ENCODE measurements at places on chromosomes 4 and X. TPM values are rescaled to one million over a fixed set of nuclear protein-coding genes. Genes with fewer than 3 reads are reported as not detected.

HTT-AS gene
- total RNA-seq, result not detected

PPP2R2C gene
- 0.09 TPM for total RNA-seq

VCX3A gene
- not detected for total RNA-seq

AKAP14 gene
- total RNA-seq, result not detected

GUCY1A1 gene
- 7.5 TPM for total RNA-seq

FGF13 gene
- 0.23 TPM for total RNA-seq

PIR gene
- total RNA-seq, result 92.1 TPM

KIF4A gene
- 41.3 TPM for total RNA-seq

MAGIX gene
- 0.48 TPM for total RNA-seq

AFP gene
- not detected for total RNA-seq

UPF3B gene
- total RNA-seq, result 10.2 TPM

CT45A2 gene
- not detected for total RNA-seq

GRCh38 chr4:80271801-80272200, 5.3 kb downstream of the FGF5 start:
- H3K27me3 ChIP-seq, result peaks cover 72% of the 10 kb centered on the region
- H3K4me1 ChIP-seq, result peaks cover 4% of the 10 kb centered on the region
- H3K4me3 ChIP-seq, result no peak overlapping the region
- no peaks in the 10 kb centered on the region for H3K36me3 ChIP-seq
- no peak overlapping the region for H3K27ac ChIP-seq

DNA sequence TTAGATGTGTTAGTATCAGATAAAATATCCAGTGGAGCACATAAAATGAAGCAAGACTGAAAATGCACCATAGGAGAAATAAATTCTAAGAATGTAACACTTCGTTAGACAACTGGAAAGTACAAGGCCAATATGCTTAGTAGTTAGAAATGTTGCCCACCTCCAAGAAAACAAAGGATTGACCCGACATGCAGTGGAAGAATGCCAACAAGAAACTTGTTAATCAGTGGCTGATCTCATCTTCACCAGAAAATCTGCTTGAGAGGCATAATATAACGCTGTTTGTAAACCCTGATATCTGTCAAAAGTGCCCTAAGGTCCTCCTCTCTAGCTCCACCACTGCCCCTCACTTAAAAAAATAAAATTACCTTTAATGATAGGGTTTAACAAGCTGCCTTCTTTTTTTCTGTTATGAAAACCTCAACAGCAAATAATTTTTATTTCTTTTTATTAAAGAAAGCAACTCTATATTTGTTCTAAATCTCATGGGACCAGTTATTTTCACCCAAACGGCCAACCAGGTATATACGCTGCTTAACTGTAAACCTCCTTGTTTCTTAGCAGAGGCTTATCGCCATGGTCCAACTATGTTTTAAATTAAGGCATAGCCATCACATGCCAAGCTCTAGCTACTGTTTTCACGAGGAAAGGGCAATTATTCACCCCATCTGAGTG, 1.8 kb downstream of the RASGEF1B start:
- peaks cover 26% of the 10 kb centered on the region for H3K27me3 ChIP-seq
- no peak for DNase-seq
- no peak overlapping the region for H3K27ac ChIP-seq

DNA sequence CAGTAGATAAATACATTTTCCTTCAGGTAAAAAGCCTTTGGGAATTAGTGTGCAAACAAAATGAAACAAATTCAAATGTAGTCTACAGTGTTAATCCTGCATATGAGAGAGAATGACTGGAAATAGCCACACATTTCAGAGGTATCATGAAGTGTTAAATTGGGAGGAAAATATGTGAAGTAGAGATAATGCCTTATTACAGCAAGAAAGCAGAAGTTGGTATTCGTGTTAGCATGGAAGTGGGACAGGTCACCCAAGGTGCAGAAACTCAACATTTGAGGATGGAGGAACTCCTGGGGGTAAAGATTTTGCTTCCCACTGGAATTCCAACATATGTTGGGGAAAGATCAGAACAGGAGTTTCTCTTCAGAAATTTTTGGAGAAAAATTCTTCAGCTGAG, 51.3 kb downstream of the EMCN start:
- H3K27ac ChIP-seq, result no peak overlapping the region
- H3K4me3 ChIP-seq, result no peak overlapping the region
- no peaks in the 10 kb centered on the region for H3K4me1 ChIP-seq

GRCh38 chrX:23742174-23742696, 841 bp downstream of the ACOT9 start:
- no peaks in the 10 kb centered on the region for H3K36me3 ChIP-seq
- H3K27ac ChIP-seq, result peak overlapping the region; percentile 94
- H3K27me3 ChIP-seq, result no peaks in the 10 kb centered on the region
- peak; percentile 58 for DNase-seq

- H3K4me3 ChIP-seq, result no peak overlapping the region
- no peak for DNase-seq
- H3K36me3 ChIP-seq, result no peaks in the 10 kb centered on the region
- H3K27me3 ChIP-seq, result no peaks in the 10 kb centered on the region
Observed at GRCh38 chrX:22109442-22109841, 77.3 kb downstream of the PHEX start.

DNA sequence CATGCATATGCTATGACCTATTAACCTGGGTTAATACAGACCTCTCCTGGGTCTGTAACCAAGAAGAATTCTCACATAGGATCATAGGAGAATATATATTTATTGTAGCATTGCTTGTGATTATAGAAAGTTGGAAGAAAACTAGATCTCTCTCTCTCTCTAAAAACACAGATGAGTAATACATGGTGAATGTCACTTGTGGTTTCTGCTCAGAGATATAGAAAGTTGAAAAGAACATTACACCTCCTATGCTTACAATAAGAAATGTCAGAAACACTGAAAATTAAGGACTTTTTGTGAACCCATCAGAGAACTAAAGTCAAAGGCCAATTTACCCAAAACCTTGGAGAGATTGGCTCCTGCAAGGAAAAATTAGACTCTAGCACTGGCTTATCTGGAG, 1389.5 kb downstream of the FAM133A start:
- H3K27me3 ChIP-seq, result no peaks in the 10 kb centered on the region
- no peak overlapping the region for H3K4me3 ChIP-seq
- H3K36me3 ChIP-seq, result no peaks in the 10 kb centered on the region
- no peaks in the 10 kb centered on the region for H3K4me1 ChIP-seq

- H3K27ac ChIP-seq, result no peak overlapping the region
- H3K36me3 ChIP-seq, result no peaks in the 10 kb centered on the region
- H3K4me3 ChIP-seq, result no peak overlapping the region
- H3K27me3 ChIP-seq, result no peaks in the 10 kb centered on the region
- no peak for DNase-seq
- peaks cover 18% of the 10 kb centered on the region for H3K4me1 ChIP-seq
Observed at GRCh38 chrX:19628011-19628575, 112.8 kb upstream of the MAP3K15 start.

- no peak overlapping the region for H3K4me3 ChIP-seq
- DNase-seq, result peak; percentile 72
- H3K4me1 ChIP-seq, result peaks cover 47% of the 10 kb centered on the region
- no peaks in the 10 kb centered on the region for H3K36me3 ChIP-seq
- peak overlapping the region; percentile 7 for H3K27ac ChIP-seq
Observed at GRCh38 chr4:145804116-145804515, 124.2 kb downstream of the C4orf51 start.

- H3K4me1 ChIP-seq, result no peaks in the 10 kb centered on the region
- no peak for DNase-seq
- H3K4me3 ChIP-seq, result no peak overlapping the region
- no peak overlapping the region for H3K27ac ChIP-seq
- no peaks in the 10 kb centered on the region for H3K36me3 ChIP-seq
Observed at GRCh38 chr4:22122062-22122461, 173.5 kb upstream of the KCNIP4 start.

GRCh38 chr4:13514722-13515121, 29.6 kb downstream of the NKX3-2 start:
- peaks cover 19% of the 10 kb centered on the region for H3K27me3 ChIP-seq
- H3K27ac ChIP-seq, result no peak overlapping the region
- no peak overlapping the region for H3K4me3 ChIP-seq
- no peaks in the 10 kb centered on the region for H3K36me3 ChIP-seq

DNA sequence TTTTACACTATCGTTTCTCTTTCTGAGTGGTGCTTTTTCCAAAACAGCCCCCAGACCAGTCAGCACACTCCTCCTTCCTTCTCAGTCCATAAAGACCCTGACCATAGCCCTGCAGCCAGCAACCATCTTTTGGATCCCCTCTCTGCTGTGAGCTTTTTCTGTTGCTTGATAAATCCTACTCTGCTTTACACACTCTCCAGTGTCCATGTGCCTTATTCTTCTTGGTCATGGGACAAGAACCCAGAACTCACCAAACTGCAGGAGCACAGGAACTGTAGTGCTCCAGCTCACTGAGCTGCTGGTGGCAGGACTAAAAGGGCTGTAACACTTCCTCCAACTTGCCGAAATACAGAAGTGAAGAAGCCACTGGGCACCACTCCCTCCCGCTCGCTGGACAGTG, 32.5 kb downstream of the COX18 start:
- H3K27ac ChIP-seq, result no peak overlapping the region
- DNase-seq, result no peak
- H3K36me3 ChIP-seq, result no peaks in the 10 kb centered on the region
- H3K4me1 ChIP-seq, result no peaks in the 10 kb centered on the region

GRCh38 chr4:39514888-39515401, 12.3 kb downstream of the UGDH start:
- peaks cover 5% of the 10 kb centered on the region for H3K36me3 ChIP-seq
- no peak overlapping the region for H3K4me3 ChIP-seq
- no peak for DNase-seq
- H3K27me3 ChIP-seq, result no peaks in the 10 kb centered on the region
- H3K4me1 ChIP-seq, result no peaks in the 10 kb centered on the region
- peak overlapping the region; percentile 46 for H3K27ac ChIP-seq

- H3K4me3 ChIP-seq, result no peak overlapping the region
- H3K36me3 ChIP-seq, result no peaks in the 10 kb centered on the region
- H3K27me3 ChIP-seq, result peaks cover 13% of the 10 kb centered on the region
- DNase-seq, result no peak
Observed at GRCh38 chr4:176404621-176405020, 84.9 kb downstream of the SPCS3 start.

DNA sequence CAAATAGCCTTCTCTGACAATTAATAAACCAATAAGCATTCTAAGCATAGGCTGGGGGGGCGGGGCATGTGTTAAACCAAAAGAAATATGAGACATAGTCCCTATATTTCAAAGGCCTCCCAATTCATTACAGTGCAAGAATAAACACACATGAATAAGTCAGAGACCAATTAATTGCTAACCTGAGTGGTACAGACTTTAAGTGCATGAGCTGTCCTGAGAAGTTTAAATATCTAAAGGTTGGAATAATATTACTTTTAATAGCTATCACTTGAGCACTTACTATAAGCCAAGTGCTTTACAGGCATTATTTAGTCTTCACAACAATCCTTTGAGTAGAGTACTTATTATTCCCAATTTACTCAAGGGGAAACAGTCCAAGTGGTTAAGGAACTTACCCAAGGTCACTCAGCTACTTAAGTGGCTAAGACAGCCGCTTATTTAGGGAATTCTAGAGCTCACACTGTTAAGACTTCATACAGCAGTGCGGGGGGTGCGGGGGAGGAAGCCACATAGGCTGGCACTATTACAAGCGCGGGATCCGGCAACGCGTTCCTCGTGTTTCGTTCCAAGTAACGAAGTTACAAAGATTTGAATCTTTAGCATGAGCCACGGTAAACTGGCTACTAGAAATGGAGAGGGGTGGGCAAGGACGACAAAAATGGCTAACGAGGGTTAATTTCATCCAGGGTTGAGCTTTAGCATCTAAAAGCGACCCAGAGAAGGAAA, 1.4 kb downstream of the THOC2 start:
- H3K27me3 ChIP-seq, result no peaks in the 10 kb centered on the region
- peaks cover 27% of the 10 kb centered on the region for H3K4me1 ChIP-seq
- peak; percentile 47 for DNase-seq

DNA sequence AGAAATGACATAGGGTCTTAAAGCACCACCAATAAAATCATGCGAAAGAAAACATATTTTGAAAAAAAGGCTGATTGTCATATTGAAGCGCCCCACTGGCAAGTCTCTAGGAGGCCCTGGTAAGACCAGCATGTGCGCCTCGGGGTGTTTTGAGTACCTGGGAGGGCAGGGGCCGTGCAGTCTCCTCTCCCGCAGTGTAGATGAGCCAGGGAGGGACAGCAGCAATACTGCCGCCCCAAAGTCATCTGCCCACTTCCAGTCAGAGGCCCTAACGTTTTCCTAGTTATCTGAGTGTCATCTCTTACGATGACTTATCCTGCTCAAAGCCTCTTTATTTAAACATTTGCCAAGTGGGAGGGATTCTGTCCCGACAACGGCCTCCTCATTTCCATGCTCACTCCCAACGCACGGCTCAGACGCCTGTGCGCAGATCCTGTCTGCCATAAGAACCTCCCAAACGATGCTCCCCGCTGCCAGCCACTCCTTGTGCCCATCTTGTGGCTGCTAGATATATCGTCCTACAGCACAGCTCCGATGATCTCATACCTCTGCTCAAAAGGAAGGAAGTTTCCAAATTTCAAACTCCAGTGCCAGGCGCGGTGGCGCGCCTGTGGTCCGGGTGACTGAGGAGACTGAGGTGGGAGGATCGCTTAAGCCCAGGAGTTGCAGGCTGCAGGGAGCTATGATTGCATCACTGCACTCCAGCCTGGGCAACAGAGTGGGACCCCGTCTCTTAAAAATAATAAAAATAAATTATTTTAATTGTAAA, 17.2 kb upstream of the SCRG1 start:
- no peaks in the 10 kb centered on the region for H3K27me3 ChIP-seq
- no peaks in the 10 kb centered on the region for H3K36me3 ChIP-seq
- H3K4me1 ChIP-seq, result peaks cover 30% of the 10 kb centered on the region
- H3K27ac ChIP-seq, result no peak overlapping the region

- H3K36me3 ChIP-seq, result no peaks in the 10 kb centered on the region
- H3K27me3 ChIP-seq, result no peaks in the 10 kb centered on the region
- H3K4me1 ChIP-seq, result peaks cover 24% of the 10 kb centered on the region
- no peak overlapping the region for H3K4me3 ChIP-seq
Observed at GRCh38 chr4:41134581-41134980, 79.8 kb downstream of the APBB2 start.

- H3K4me1 ChIP-seq, result no peaks in the 10 kb centered on the region
- no peak overlapping the region for H3K4me3 ChIP-seq
- no peak overlapping the region for H3K27ac ChIP-seq
- no peaks in the 10 kb centered on the region for H3K36me3 ChIP-seq
- no peak for DNase-seq
- no peaks in the 10 kb centered on the region for H3K27me3 ChIP-seq
Observed at GRCh38 chr4:97662133-97662532, 481.1 kb downstream of the STPG2 start.

DNA sequence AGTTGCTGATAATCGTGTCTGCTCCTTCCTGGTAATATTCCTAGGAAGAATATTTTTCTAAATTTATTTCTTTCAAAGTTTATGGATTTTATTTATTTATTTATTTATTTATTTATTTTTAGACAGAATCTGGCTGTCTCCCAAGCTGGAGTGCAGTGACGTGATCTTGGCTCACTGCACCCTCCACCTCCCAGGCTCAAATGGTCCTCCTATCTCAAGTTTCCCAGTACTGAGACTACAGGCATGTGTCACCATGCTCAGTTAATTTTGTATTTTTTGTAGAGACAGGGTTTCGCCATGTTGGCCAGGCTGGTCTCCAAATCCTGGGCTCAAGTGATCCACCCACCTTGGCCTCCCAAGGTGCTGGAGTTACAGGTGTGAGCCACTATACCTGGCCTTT, 48.9 kb downstream of the PDLIM5 start:
- no peaks in the 10 kb centered on the region for H3K4me1 ChIP-seq
- no peaks in the 10 kb centered on the region for H3K27me3 ChIP-seq
- H3K4me3 ChIP-seq, result no peak overlapping the region

GRCh38 chr4:55218041-55218440, 92.6 kb upstream of the KDR start:
- H3K4me3 ChIP-seq, result no peak overlapping the region
- H3K27ac ChIP-seq, result no peak overlapping the region
- H3K27me3 ChIP-seq, result no peaks in the 10 kb centered on the region
- no peaks in the 10 kb centered on the region for H3K36me3 ChIP-seq
- H3K4me1 ChIP-seq, result peaks cover 20% of the 10 kb centered on the region
